Fibroblast of lung (primary cell): ENCODE measurements at places on chromosomes 3 and 15. TPM values are rescaled to one million over a fixed set of nuclear protein-coding genes. Genes with fewer than 3 reads are reported as not detected.

GRCh38 chr3:133820889-133821675, 15.5 kb downstream of the SRPRB start:
- H3K36me3 ChIP-seq = peaks cover 21% of the 10 kb centered on the region
- H3K27ac ChIP-seq = no peak overlapping the region
- peaks cover 2% of the 10 kb centered on the region for H3K4me1 ChIP-seq
- no peaks in the 10 kb centered on the region for H3K27me3 ChIP-seq

The PPARG gene
- total RNA-seq = 14.9 and 42.8 TPM in 2 replicates

The GREM1 gene
- 113 and 364 TPM in 2 replicates for total RNA-seq

DNA sequence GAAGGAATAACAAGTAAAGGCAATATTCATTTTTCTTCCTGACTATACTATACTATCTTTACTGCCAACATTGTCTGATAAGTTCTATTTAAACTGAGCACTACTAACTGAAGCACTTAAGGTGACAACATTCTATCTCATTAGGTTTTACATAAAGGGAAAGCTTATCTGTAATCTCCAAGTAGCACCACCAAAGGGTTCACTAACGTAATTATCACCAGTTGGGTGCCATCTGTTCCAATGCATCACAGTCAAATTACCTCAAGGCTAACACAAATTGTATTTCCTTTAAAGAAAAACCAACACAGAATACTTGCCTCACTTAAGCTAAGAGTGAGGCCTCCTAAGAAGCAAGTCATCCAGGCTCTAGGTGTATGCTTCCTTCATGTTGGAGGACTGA, 453.8 kb downstream of the RAP2B start:
- H3K4me3 ChIP-seq = no peak overlapping the region
- H3K27me3 ChIP-seq = no peaks in the 10 kb centered on the region
- H3K27ac ChIP-seq = no peak overlapping the region

The GADL1 gene
- total RNA-seq = 2.6 and 3.6 TPM in 2 replicates

The TNFSF10 gene
- total RNA-seq = 1.5 and 4.3 TPM in 2 replicates

DNA sequence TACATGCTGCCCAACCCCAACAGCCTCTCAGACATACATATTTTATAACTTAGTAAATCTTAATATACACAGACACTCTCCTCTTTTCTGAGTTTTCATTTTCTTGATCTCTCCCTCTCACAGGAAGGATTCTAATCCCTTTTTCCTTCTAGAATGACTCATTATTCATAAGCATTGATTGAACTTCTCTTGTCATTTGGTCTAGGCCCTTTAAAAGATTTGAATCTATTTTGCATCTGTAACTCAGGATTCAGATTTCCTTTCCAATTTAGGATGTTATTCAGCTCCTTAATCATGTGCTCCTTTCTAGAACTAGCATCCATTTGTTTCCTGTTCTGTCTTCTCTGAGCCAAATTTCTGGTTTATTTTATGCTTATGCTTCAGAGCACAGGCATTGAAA, 624.5 kb upstream of the SGO1 start:
- H3K27me3 ChIP-seq = no peaks in the 10 kb centered on the region
- H3K36me3 ChIP-seq = no peaks in the 10 kb centered on the region
- H3K4me1 ChIP-seq = no peaks in the 10 kb centered on the region
- no peak overlapping the region for H3K27ac ChIP-seq
- no peak for DNase-seq
- H3K4me3 ChIP-seq = no peak overlapping the region

The UBR1 gene
- total RNA-seq = 32.6 and 45.6 TPM in 2 replicates

The EOMES gene
- total RNA-seq = under 0.01 TPM in 1 of 2 replicates, not detected in the other
